Naive thymus-derived CD4-positive, alpha-beta T cell (primary cell): ENCODE measurements at places on chromosomes 13 and 19.
A peak's percentile ranks its signal among the peaks of the same experiment; 100 is the strongest.

- peak; percentile 39 for DNase-seq
Observed at GRCh38 chr13:113152984-113153809, 5.3 kb upstream of the PROZ start.

GRCh38 chr19:29446361-29446760 is 79.4 kb upstream of the VSTM2B start:
- DNase-seq, result no peak

DNA sequence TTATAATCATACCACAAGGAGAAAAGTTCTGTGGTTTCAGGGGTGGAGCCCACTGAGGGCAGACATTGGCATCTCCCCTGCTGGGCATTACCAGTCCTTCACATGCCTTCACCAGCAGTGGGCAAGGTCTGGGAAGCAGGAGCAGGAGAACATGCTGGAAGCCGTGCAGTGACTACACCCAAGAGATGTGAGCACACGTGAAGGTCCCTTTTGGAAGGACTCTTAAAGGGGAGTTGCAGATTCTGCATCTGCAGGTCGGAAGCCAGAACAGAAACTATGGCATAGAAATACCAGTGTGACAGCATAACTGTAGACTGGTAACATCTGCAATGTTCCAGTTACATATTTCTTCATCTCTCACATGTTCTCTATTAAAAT is 26.9 kb upstream of the KL start:
- DNase-seq, result no peak

DNA sequence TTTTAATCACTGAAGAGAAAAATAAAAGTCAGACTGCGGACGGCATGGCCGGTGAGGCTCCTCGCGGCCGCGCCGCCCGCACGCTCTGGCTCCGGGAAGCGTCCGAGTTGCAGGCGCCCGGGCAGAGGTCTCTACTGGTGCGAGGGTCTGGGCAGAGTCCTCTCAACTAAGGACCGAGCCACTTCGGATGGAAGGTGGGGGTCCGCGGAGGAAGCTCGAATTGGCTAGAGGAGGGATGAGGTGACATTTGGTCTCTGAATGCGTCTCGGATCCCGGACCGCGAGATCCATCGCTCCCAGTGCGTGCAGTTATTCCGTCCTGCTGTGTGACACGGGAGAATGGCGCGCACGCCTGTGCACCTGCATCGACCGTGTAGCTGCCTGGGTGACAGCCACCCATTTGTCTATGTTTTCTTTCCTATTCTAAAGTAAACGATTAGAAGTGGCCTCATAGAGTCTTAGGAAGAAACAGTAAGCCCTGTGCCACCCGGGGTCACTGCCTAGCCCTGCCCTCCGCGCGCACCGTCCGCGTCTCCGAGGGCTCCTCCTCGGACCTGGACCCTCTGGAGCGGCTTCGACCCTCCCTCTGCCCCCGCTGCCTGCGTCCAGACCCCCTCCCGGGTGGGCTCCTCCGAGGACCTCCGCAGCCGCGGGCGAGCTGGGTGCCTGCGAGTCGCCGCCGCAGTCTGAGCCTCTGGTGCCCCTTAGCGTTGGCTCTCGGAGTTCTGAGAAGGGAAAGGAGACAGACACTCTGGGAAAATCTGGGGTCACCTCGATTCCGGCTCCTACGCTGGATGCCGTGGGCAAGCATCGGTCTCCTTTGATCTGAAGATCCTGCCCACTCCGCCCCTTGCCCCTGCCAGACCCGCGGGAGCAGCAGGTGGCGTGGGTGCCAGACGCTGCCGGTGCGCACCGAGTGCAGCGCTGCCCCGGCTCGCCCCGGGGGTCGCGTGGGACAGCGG is 347.4 kb downstream of the LIG4 start:
- no peak for DNase-seq

GRCh38 chr13:98782654-98783053 is 30.2 kb upstream of the SLC15A1 start:
- no peak for DNase-seq

GRCh38 chr19:40567040-40567749 is 9.5 kb upstream of the SHKBP1 start:
- DNase-seq, result no peak

- DNase-seq, result no peak
Observed at GRCh38 chr13:98999639-98999952, 21.7 kb upstream of the DOCK9 start.

GRCh38 chr13:99690426-99691174 is 189.3 kb downstream of the TM9SF2 start:
- DNase-seq, result no peak

- DNase-seq, result no peak
Observed at GRCh38 chr19:6735181-6735911, 2.0 kb downstream of the GPR108 start.

DNA sequence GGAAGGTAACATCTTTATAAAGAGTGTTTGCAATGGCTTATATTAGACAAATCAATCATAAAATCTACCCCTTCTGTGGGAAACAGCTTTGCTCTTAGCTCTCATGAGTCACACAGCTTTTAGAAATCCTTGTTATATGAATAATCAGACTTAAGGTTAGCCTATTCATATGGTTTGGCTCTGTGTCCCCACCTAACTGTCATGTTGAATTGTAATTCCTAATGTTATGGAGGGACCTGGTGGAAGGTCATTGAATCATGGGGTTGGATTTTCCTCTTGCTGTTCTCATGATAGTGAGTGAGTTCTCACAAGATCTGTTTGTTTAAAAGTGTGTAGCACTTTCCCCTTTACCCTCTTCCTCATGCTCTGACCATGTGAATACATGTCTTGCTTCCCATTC is 704.2 kb upstream of the KLHL1 start:
- DNase-seq, result no peak

DNA sequence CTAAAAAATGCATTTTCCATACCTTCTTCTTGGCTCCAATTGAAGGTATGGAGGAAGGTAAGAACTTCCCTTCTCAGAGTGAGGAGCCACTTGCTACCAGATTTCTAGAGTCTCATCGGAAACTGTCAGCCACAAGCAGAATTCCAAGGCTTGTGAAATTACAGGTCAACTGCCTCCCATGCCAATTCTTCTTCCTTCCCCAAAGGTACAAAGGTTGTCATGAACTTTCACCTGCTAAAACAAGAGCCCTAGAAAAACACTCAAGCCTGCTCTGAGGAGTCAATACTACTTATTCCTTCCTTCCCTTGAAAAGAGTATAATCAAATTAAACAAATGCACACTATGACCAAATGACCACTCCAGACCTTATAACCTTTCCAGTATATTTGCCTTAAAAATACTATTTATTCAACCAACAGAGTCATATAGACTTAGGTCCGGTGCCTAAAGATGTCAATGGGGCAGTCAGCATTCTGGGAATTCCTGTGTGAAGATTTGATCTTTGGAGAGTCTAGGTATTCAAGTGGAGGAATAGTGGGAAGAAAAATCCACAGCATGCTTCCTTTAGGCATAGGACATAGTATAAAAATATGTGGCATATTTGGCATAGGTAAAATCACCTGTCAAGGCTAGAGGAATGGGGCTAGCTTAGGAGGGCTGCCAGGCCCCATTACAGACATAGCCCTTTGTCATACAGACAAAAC is 539.3 kb downstream of the LIG4 start:
- no peak for DNase-seq

- DNase-seq, result no peak
Observed at GRCh38 chr13:90613076-90613795, 734.3 kb upstream of the MIR17HG start.

GRCh38 chr13:96998051-96998450 is 3.8 kb upstream of the OXGR1 start:
- DNase-seq, result no peak

GRCh38 chr19:11435057-11435832 is at the start of the genes ODAD3 and PRKCSH:
Gene ODAD3, minus strand, starts transcription at chr19:11435121. Its CDS starts 105 bp downstream, at chr19:11435016.
Gene PRKCSH, plus strand, starts transcription at chr19:11435635. Its CDS starts 483 bp downstream, at chr19:11436118.
- DNase-seq, result peak; percentile 97

DNA sequence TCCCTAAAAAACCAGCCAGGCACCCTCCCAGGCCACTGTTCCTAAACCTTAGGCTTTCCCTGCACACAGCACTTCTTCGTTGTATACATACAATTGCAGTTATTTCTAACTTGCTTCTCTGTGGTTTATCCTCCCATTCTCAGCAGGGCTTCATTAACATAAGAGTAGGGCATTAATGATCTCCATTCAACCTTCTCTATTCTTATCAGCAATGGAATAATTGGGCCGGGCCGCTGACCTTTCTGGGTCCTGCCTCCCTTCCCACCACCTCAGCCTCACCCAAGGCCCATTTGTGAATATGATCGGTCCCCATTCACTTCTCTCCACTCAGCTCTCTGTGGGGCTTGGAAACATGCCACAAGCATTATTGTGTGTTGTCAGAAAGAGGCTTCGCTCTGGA is 184.2 kb downstream of the SUCLA2 start:
- no peak for DNase-seq

DNA sequence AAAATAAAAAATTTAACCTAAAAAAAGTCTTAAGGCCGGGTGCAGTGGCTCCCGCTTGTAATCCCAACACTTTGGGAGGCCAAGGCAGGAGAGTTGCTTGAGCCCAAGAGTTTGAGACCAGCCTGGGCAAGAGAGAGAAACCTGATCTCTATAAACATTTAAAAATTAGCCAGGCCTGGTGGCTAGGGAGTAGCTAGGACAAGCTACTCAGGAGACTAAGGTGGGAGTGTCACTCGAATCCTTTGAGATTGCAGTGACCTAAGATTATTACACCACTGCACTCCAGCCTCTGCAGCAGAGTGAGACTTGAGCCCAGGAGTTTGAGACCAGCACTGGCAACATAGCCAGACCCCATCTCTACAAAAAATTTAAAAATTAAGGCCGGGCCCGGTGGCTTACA is 1.1 kb downstream of the CCDC97 start:
- no peak for DNase-seq

- no peak for DNase-seq
Observed at GRCh38 chr19:13938301-13939064, at the start of gene PODNL1. Gene PODNL1, minus strand, starts transcription at chr19:13938417. Its CDS starts 236 bp downstream, at chr19:13938181.

- no peak for DNase-seq
Observed at GRCh38 chr13:97142452-97142851, 79.7 kb upstream of the MBNL2 start.

DNA sequence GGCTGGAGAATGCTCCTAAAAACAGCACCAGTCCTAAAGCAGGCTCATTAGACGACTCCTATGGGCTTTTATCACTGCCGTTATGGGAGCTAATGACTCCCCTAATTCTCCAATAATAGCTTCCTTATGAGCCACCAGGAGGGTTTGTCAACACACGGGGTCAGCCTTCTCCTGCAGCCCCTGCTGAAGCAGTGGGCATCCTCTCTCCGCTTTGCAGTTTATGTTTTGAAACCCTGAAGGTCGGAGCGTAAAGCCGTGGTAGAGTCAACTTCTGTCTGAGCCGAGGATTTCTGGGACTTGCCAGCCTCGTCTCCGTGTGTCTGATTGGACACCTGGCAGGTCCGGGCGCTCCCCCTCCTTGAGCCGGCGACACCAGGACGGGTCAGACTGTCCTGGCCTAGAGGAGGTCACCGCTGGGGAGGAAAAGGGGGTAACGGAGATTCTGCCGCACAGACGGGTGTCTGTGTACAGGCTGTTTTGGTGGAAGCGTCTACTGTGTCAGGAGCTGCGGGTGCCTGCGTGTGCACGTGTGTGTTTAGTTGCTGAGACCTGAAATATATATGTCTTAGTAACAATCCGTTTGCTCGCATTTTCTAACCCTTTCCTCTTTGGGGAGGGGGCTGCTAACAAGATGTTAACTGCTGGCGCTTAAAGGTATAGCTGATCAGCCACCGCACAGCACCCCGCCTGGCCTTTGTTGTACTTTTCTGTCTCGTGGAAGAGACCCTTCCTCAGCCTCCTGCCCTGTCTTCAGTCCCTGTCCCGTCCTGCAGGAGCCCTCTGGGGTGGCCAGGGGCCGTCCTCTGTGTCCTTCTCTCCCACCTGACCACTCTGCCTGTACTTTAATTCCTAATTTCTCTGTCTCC is 1.9 kb downstream of the KDM4B start:
- DNase-seq, result peak; percentile 16
